ENCODE measurements at places on chromosomes 2 and 18. TPM values are rescaled to one million over a fixed set of nuclear protein-coding genes. Genes with fewer than 3 reads are reported as not detected.

DNA sequence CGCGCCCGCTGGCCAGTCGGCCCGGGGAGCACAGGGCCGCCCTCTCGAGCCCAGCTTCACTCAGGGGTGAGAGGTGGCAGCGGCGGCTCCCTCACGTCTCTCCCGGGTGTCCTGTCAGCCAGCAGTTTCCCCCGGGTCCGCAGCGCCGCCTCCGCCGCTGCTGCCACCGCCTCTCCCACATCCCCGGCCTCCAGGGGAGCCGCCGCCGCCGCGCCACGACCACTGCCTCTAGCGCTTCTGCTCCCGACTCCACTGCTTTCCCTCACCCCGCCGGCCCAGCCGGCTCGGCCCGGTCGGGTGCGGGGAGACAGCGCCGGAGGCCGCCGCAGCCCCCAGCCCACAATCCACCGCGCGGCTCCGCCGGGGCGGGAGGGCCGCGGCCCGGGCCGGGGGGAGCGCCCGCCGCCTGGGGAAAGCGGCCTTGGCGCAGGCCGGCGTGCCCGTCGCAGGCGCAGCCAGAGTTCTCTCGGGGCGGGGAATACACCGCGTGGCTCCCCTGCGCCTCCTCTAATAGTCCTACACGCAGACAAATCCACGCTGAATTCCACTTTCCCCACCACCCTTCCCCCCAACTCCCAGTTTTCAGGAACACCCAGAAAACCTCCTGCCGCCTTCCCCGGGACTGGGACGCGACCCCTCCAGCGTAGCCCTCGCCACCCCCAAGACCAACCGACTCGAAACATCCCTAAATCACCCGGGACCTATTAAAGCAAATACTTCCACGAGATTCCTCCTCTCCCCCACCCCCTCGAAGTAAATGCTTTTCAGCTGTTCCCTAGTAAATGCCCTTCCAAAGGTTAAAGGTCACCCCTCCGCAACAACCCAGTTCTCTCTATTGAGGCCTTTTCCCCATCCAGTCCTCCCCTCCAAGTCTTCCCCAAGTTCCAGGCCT lies at the start of gene VPS54:
VPS54 (minus strand) TSS at position 346 of the 892 bp plus-strand sequence. CDS start 35,429 bp downstream, outside the sequence.
- H3K4me1 ChIP-seq = peaks cover 29% of the 10 kb centered on the region
- H3K36me3 ChIP-seq = no peaks in the 10 kb centered on the region
- DNase-seq = peak; percentile 86
- H3K27me3 ChIP-seq = no peaks in the 10 kb centered on the region

Gene SPDYA
- total RNA-seq = 1.2 TPM

Gene TMEM169
- 1.8 TPM for total RNA-seq

Gene CRYGC
- 1.3 TPM for total RNA-seq

- H3K4me1 ChIP-seq = peaks cover 17% of the 10 kb centered on the region
- H3K27ac ChIP-seq = peak overlapping the region; percentile 94
- H3K27me3 ChIP-seq = no peaks in the 10 kb centered on the region
- peak; percentile 65 for DNase-seq
- H3K4me3 ChIP-seq = peak overlapping the region; percentile 99
- no peaks in the 10 kb centered on the region for H3K36me3 ChIP-seq
Observed at GRCh38 chr2:28895189-28895893, 874 bp downstream of the WDR43 start.

DNA sequence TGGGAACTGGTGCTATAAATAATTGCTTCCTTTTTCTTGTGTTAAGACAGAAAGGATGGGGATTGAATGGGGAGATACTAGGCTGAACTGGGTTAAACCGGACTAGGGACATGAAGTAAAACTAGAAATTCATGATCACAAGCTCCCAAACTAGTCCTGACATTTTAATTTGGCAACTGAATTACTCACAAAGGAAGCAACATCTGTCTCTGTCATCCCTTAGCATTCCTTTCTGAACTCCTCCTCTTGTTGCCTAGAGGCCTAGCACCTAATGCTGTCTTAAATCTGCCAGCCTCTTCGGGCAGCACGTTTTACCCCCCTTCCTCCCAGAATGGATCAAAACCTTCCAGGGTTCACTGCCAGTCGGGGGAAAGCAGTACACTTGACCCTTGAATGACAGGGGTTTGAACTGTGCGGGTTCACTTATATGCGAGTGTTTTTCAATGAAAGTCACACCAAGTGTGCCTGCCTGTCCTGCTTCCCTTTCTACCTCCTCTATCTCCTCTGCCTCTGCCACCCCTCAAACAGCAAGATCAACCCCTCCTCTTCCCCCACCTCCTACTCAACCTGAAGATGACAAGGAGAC lies 8.2 kb downstream of the KCTD1 start:
- H3K36me3 ChIP-seq = no peaks in the 10 kb centered on the region
- peaks cover 27% of the 10 kb centered on the region for H3K4me1 ChIP-seq
- no peak overlapping the region for H3K27ac ChIP-seq
- no peak for DNase-seq
- H3K27me3 ChIP-seq = no peaks in the 10 kb centered on the region
- no peak overlapping the region for H3K4me3 ChIP-seq
